Tibial artery (tissue), 4 donors: ENCODE measurements at places on chromosomes 4 and X.

DNA sequence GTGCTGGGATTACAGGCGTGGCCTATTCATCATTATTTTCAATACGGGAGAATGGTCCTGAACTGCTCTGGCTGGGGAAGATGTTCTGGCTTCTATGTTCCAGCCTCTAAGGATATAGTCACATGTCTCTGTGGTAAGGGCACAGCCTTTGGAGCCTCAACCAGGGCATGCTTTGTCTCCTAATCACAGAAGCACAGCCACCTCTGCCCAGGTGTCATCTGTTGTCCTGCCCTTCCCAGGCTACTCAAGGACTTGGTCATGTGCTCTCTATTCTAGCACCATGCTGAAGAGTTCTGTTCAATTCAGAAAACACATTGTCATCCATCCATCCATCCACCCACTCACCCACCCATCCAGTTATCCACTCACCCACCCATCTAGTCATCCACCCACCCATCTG lies 29.5 kb downstream of the ASMTL start:
- peak; percentile 7 for DNase-seq

- DNase-seq, result no peak
These were observed 19.8 kb downstream of the CPE start for GRCh38 chr4:165398570-165398969.

DNA sequence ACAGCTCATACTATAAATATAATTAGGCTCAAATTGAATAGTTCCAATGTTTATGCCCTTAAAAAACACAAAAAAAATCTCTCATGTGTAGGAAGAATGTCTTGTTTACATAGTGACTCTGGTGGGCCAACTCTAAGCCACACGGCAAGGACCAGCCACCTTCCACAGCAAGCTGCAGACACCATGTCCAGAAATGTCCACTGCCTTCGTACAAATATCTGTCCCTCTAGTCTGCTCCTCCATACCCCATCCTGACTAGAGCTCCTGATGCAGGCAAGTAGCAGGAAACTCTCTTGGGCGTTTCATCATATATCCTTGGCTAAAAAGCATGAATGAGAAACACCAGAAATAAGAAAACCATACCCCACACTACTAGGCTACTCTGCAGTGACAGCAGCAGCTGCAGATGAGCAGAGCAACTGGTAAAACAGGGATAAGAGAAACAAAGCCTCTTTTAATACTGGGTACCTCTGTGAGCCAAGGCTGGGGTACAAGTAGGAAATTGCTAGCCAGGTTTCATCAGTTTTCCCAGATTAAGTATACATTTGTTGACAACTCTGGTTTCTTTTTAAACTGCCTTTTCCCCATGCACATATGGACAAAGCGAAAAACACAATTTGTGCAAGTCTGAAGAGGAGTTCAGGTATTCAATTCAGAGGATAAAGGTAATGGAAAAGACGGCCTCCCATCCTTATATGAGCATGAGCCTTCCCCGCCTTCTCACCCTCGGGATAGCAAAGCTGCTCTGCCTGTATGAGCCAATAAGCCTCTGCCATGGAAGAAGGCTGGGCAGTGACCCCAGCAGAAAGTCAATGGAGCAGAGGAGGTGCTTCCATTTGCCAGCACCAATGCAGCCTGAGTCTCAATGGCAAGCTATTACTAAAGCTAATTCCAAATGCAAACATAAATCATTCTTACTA lies 245.4 kb downstream of the DCLK2 start:
- DNase-seq, result no peak

DNA sequence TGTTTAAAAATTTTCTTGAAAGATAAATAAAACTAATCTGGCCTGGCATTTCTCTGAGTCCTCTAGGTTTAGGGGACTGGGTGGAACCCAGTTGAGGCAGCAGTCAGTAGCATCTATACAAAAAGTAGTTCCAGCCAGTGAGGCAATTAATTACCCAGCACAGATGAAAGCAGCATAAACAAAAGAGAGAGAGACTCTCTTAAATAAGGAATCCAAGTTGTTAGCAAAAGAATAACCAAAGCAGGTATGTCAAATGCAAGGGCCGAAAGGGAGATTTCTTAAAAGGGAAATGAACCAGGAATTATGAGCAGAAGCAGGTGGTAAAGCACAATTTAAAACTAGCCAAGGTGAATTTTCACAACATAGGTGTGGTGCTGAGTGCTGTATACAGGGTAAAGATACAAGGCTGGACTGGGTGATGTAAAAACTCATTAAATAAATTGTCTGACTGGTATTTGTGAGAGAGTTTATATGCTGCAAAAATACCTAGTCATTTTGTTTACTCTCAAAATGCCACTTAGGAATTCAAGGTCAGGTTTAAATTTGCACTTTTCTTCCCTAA lies 94.6 kb upstream of the GALNT7 start:
- no peak for DNase-seq

DNA sequence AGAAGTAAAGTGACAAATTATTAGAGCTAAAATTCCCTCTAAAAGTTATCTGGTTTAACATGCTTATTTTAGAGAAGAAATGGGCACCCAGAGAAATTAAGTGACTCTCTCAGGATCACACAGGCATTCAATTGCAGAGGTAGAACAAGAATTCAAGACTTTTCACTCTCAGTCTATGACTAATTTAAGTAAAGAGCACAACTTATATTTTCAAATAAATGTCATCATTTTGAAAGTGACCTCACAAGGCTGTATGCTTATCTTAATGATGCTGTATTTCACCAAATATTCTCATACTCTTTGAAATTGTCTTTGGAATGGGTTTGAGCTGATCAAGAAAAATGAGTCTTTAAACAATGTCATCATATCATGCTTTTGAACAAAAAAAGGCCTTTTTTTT lies 15.3 kb downstream of the GPR174 start:
- DNase-seq, result no peak

DNA sequence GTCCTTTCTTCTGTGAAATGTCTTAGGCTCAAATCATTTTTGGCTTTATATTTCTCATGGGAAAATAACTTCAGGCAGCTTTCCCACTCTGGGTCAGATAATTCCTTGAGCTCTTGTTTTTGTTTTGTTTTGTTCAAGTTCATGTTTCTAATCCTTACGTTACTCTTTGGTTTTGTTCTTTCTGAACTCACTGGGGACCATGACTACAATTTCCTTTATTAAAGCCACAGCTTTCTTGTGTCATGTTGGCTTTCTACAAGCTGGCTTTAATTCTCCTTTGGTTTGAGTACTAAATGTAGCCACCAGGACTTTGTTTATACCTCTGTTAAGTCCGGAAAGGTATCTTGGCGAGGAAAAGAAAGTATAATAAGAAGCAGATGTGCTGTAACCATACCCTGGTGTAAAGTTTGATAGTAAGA lies 30.8 kb upstream of the ANXA3 start:
- DNase-seq, result no peak

GRCh38 chrX:107731831-107732502 lies 43.6 kb downstream of the TSC22D3 start:
- DNase-seq, result peak; percentile 91

- no peak for DNase-seq
These were observed 56.4 kb upstream of the DDX60 start for GRCh38 chr4:168374772-168375523.

DNA sequence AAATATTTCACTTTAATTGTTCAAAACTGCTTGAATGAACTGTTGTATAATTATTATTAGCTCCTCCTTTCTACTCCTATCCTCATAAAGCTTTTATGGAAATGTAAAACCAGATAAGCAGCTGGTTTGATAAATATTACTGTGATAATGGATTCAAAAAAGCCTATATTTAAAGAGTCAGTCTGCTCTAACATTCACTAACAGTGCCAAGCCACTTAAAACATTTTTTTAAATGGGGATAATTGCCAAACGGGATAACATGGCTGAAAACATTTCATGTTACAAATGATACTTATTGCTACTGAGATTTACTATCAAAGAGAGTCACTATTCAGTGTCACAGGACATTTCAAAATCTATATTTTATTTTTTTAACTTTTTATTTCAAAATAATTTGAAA lies 17.4 kb downstream of the ARHGAP24 start:
- no peak for DNase-seq

DNA sequence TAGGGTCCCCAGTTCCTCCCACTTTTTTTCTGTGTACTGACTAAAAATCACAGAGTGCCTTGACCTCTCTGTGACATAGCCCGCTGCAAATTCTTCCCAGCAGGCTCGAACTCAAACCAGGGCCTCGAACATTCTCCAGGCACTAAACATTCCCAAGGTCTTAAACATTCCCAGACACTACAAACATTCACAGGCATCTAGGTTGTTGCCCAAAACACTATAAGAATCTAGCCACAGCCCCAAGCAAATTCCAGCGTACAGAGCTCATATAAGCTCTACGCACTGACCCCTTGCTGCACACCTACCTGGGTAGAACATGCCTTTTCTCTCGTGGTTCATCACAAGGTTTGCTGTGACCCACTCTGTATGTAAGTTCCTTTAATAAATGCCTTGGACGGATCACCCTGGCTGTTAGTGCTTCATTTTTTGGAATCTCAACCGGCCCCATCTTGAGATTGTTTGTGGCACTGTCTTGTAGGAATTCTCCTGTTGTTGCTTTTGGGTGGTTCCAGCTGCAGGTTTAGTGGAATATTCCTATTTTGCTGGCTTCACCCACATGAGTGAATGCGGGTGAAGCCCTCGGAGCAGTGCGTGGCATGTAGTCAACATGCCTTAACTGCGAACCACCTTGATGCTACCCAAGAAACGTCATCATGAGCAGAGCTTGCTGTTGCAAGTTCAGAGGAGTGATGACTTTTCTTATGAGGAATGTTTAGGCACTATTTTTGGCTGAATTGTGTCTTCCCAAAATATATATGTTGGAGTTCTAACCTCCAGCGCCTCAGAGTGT lies 230.0 kb downstream of the HS3ST1 start:
- no peak for DNase-seq

DNA sequence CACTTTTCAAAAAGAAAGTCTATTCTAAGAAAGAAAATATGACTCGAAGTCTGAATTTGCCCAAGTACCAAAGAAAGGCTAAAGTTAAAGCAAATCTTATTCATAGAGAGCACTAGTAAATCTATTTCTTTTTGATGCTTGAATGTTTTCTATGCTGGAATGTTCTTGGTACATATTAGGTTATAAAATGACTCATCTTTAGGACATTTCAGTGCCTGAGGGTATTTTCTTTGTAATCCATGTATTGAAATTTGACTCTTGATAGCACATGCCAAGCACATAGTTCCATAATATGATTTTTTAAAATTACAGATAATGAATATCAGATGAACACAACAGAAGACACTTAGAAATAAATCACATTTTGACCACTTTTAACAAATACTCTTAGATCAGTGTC lies 232.8 kb downstream of the TRIML1 start:
- DNase-seq, result no peak

DNA sequence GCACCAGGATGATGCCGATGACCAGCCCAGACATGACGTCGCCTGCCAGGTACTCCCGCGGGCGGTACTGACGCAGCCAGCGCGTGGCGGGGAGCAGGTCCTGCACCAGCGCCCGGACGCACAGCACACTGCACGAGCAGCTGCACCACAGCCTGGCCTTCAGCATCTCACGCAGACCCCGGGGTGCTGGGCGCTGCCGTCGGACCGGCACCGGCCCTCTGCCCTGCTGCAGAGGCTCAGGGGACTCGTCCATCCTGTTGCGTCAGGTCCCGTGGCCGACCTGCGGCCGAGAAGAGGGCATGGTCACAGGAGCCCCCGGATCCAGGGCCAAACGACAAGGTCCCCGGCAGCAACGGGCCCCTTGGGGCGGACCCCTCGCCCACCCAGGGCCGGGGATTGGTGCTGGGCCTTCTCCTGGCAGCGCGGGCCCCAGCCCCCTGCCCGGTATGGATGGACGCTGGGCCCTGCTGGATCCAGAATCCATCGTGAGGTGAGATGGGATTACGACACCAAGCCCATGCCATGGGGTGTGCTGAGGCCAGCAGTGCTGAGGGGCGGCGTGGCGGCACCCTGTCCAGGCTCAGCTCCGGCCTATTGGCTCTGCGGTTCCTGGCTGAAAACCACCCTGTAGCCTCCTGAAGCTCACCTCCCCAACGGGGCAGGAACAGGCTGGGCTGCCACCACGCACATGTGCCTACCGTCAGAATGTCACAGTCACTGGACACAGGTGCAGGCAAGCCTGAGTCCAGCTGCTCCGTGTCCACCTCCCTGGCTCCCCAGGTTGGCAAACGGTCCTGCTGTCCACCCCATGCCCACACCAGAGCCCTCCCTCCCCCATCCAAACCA lies 1.5 kb downstream of the SLC26A1 start:
- DNase-seq, result no peak

GRCh38 chr4:10535912-10536311 lies 78.7 kb upstream of the ZNF518B start:
- no peak for DNase-seq

- DNase-seq, result peak; percentile 24
These were observed 173.0 kb upstream of the PCDH18 start for GRCh38 chr4:137705171-137705783.

DNA sequence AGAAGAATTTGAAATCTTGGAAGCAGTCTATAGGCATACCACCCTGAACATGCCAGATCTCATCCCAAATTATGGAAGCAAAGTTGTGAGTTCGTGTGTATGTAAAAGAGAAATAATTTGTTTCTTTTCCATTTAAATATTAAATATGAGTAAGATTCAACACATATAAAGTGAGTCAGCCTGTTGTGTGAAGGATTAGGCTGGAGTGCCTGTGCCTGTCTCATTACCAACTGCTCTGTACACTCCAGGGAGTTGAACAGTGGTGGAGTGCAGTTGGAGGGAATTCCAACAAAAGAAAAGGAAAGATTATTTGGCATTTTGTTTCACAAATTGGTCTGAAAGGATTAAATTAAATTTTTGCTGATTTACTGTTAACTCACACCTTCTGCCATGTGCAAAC lies 435.6 kb downstream of the FAT4 start:
- no peak for DNase-seq

- DNase-seq, result no peak
These were observed 568 bp downstream of the NIPAL1 start for GRCh38 chr4:48017108-48017571.

DNA sequence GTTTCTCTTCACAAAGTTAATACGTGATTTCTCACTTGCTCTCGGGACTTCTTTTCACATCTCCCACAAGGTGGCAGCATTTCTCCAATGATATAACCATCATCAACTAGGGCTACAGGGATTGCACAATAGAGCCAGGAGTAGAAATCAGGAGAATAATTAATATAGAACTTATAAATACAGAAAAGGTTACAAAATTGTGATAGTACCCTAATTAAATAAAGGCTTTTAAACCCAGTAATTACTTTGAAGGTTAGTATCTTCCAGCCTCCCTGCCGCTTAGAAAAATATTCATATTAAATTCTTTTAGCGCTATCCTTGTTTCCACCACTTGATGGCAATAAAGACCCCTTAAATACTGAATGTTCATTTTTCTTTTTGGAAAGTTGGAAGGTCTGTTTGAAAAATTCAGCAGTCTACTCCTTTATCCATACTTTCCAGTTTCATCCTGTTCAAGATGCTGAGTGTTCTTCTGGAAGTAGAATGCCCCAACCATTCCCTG lies 65.8 kb downstream of the RASGEF1B start:
- no peak for DNase-seq

GRCh38 chrX:110397904-110398303 lies 39.3 kb downstream of the RTL9 start:
- DNase-seq, result no peak

- DNase-seq, result no peak
These were observed 232.5 kb upstream of the POF1B start for GRCh38 chrX:85611926-85612325.
